ENCODE measurements at places on chromosomes 16 and 17.
A peak's percentile ranks its signal among the peaks of the same experiment; 100 is the strongest.

GRCh38 chr16:52834736-52835465 lies 217.8 kb downstream of the CHD9NB start:
- no peak for DNase-seq

DNA sequence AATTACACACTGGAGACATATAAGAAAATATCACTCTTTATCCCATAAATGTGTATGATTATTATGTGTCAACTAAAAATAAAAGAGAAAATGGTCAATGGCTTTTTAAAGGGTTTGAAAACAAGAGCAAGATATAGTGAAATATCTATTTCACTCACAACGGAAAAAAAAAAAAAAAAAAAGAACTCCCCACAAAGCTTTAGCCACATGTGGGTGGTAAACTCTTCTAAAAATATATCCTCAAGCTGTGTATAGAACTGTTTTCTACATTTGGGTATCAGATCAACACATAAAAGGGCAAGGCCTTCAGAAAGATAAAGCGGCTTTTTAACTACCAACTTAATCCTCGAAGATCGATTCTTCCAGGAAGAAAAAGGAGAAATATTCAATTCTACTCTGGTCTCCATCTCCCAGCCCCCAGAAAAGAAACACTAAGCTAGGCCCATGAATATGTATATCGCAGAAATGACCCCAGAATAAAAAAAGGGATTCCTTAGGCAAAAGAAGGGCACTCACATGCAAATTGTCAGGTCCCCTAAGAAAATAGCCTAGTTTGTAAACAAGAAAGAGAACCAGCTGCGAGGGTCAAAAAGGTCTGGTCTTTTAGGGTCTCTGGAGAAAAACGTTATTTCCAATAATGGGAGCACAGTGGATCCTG lies 4.4 kb downstream of the LITAF start:
- DNase-seq: no peak

GRCh38 chr17:81022344-81022676 lies 12.6 kb upstream of the BAIAP2 start:
- DNase-seq: no peak

DNA sequence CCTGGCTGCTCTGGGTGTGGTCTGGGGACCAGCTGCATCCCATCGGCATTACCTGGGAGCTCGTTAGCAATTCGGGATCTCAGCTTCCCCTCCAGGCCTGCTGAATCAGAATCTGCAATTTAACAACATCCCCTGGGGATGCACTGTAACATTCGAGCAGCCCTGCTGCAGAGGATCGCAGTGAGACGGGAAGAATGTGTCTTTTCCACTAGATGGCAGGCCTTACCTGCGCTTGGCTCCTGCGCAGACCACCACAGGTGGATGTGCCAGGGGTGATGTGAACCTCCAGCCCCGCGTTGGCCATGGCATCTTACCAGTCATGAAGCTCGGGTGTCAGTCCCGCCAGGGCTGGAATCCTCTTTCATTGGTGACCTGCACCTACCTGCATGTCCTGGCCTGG lies 209.9 kb downstream of the PRKCB start:
- peak; percentile 6 for DNase-seq

DNA sequence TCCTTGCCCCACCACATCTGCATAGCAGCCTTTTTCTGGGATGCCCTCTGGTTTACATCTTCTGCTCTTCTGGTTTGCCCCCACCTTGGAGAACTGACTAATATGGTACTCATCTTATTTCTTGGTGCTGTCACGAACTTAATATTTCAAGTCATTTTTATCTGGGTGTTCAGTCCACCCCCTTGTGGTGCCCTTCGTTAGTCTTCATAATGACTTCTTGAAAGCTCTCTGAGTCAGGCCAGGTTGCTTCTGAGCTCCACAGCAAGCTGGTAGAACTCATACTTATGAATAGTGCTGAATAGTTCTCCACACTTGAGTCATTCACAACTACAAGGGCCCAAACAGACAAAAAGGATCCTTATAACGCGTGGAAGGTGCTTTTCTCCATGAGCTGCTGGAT lies 35.8 kb upstream of the TEKT3 start:
- DNase-seq: no peak

- DNase-seq: no peak
These were observed 141.0 kb upstream of the NOG start for GRCh38 chr17:56452461-56452860.

- DNase-seq: no peak
These were observed 3.0 kb upstream of the TBX2 start for GRCh38 chr17:61396586-61397085.

DNA sequence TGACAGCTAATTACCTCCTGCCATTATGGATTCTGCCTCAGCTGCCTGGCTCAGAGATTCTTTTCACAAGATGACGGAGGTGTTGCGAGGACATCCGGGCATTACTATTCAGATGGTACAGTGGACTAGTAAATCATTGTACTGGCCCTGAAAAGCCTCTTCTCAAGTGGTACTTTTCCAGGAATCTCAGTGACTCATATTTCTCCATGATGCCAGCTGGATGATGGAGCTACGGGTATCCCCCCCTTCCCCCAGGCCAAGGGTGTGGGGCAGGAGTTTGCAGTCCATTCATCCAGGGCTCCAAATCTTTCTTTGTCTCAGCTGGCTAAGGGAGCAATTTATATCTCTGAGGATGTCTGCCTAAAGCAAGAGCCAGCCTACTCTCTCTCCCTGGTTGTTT lies 107.7 kb upstream of the GPR139 start:
- no peak for DNase-seq

- no peak for DNase-seq
These were observed 5.0 kb upstream of the LRRC75A start for GRCh38 chr17:16496820-16497489.

GRCh38 chr17:691423-691822 lies 23.2 kb downstream of the VPS53 start:
- no peak for DNase-seq

DNA sequence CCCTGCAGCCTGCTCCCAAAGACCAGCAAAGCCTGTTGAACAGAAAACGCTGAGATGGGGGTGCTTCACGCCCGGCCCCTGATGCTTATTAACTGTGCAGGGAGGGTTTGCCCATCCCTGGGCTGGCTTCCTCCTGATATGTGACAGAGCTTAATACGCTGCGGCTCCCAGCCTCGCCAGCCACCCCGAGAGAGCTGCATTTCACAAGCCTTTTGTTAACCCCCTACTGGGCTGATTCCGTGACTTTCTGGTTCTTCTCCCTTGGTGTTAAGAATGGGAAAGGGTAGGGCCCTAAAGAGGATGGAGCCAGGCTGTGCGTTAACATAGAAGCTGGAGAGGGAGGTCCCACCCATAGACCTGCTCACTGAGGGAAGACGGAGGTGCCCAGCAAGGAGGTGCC lies 211.8 kb downstream of the ENGASE start:
- no peak for DNase-seq

- no peak for DNase-seq
These were observed 44.2 kb downstream of the BEAN1 start for GRCh38 chr16:66471264-66471663.

GRCh38 chr17:9330141-9330540 lies 245.5 kb downstream of the STX8 start:
- DNase-seq: no peak

GRCh38 chr17:79246225-79247190 lies 171.9 kb downstream of the ENGASE start:
- no peak for DNase-seq

DNA sequence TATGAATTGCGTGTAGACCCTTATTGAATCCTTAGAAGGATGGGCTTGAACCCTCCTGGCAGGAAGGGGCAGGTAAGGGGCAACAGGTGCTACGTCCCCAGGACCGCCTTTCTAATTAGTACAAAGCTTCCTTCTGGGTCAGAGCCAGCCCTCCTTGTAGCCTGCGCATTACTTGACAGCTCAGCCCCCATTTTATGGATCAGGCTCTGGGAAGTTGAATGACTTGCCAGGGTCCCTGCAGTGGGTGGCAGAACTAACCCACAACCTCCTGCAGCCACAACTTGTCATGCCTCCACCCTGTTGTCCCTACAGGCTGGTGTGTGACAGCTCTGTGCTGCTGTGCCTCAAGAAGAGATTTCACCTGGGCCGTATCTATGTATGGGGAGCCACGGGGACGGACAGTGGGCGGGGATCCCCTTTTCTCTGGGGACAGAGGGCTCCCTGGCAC lies 2.7 kb downstream of the MYO15B start:
- no peak for DNase-seq

DNA sequence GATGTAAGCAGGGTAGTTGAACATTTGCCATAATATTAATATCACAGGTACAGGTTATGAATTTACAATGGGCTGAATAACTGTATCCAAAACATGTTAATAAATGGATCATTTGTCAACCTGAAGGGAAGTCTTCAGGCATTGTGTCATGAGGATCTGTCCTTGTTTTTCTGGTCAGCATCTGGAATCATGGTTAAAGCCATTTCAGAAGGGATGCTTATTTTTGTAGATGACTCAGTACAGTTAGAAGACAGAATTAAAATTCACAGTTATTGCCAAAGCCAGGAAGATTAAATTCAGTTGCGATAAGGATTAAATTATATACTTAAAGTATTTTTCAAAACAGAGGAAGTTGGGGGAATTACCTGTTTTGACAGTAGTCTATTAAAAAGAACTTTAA lies 8.0 kb downstream of the PSMD11 start:
- DNase-seq: no peak

GRCh38 chr17:37770631-37771518 lies 26.0 kb upstream of the HNF1B start:
- peak; percentile 48 for DNase-seq

DNA sequence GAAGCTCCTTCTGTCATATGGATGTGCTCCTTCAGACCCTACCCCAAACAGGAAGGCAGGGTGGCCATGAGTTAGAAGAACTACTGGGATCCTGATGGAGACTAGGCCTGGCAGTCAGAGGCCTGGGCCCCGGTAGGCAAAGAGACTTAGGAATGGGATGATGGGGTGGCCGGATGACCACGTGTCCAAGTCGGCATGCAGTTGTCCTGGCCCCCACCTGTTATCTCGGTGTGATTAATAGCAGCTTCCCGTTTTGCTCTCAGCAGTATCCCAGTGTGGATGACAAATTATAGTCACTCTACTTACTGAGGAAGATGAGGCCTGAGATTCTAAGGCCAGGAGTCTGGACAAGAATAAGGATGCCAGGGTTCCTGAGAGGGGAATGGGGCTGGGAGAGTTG lies 1.5 kb downstream of the TNFSF12 start:
- no peak for DNase-seq

DNA sequence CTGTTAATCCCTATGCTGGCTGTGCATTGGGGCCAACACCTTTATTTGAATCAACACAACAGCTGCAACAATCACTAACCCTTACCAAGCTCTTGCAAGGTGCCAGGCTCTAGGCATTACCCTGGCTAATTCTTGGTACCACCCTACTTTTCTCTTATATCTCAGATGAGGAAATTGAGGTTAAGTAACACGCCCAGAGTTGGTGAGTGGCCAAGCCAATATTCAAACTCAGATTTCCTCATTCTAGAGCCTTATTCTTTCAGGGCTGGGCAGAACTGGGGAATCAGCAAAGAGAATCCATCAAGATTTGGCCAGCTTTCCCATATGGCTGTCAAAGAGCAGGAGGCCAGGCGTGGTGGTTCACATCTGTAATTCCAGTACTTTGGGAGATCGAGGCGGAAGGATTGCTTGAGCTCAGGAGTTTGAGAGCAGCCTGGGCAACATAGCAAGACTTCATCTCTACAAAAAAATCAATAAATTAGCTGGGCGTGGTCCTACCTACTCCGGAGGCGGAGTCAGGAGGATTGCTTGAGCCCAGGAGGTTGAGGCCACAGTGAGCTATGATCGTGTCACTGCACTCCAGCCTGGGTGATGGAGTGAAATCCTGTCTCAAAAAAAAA lies 23.7 kb downstream of the ARSG start:
- DNase-seq: no peak

- DNase-seq: no peak
These were observed 53.3 kb upstream of the LYRM9 start for GRCh38 chr17:27946513-27946912.

GRCh38 chr17:50266384-50267073 lies 7.7 kb upstream of the TMEM92 start:
- peak; percentile 64 for DNase-seq

- DNase-seq: no peak
These were observed 55.7 kb downstream of the OR1D5 start for GRCh38 chr17:3007651-3008121.

- DNase-seq: no peak
These were observed 61.1 kb downstream of the TOM1L2 start for GRCh38 chr17:17911001-17911613.

GRCh38 chr17:21172846-21173245 lies 41.1 kb downstream of the TMEM11 start:
- no peak for DNase-seq

DNA sequence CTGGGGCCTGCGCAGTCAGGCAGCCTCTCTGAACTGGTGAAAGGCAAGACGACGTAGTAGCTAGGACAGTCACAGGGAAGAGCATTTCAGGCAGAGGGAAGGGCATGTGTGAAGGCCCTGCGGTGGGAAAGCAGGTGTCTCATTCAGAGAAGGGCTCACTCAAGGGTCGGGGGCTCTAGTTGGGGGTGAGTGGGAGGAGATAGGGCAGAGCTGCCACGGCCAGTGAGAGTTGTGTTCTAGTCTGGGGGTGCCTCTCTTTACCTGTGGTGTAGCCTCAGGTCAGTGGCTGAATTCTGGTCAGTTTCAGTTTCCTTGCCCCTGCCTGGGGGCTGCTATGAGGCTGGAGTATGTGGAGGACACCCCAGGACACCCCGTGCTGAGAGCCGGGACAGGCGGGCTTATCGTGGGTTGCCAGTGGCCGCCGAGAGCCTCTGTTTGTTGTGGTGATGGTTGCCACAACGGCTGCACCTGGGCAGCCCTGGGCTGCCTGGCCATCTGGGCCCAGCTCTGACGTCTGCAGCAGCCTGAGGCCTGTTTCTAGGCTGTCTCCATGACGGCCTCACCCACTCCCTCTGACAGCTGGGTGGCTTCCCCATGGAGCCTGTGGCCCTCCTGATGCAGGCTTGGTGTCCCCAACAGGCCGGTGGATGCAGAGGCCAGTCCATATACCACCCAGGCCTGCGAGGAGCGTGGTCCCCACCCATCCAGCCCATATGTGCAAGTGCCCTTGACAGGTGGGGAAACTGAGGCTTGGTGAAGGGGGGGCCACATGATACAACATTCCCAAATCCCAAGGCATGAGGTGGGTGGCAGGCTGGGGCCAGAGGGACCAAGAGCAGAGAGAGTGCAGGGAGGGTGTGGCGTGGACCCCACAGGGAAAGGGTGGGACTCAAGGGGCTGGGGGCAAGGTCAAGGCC lies 10.8 kb downstream of the MAP2K3 start:
- no peak for DNase-seq

DNA sequence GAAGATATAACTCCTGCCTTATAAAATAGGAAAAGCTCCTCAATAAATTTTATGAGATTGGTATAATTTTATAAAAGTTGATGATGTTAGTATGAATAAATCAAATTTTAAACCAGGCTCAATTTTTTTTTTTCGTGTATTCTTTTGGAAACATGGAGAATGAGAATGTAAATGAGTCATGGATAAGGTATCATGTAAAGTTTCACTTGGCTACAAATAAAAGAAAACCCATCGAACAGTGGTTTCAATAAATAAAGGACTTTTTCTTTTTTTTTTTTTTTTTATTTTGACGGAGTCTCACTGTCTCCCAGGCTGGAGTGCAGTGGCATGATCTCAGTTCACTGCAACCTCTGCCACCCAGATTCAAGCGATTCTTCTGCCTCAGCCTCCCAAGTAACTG lies 67.3 kb downstream of the PHKB start:
- no peak for DNase-seq

- DNase-seq: peak; percentile 40
These were observed 43.7 kb upstream of the TNRC6A start for GRCh38 chr16:24685539-24686432.

GRCh38 chr17:40480501-40481003 lies 20.9 kb downstream of the TNS4 start:
- peak; percentile 22 for DNase-seq

- no peak for DNase-seq
These were observed 2.5 kb downstream of the TBX2 start for GRCh38 chr17:61402073-61402541.
